ENCODE measurements at places on chromosomes 2 and 18.

DNA sequence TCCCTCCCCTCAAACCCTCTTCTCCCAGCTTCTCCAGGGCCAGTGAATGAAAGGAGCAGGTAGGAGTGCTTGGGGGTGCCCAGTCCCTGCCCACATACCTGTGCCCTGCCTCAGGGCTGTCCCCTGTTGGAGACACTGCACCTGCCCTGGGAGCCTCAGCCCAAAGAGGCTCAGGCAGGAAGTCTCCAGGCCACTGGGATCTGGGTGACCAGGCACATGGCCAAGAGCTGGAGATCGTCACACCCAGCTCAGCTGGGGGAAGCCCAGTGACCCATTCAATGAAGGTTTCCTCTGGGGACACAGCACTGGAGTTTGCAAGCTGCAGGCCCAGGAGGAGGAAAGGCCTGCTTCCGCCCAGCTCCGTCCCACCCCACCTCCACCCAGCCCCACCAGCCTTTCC lies 156.4 kb downstream of the ZFP36L2 start:
- DNase-seq, result no peak

GRCh38 chr18:10840743-10841142 lies 308.6 kb downstream of the PIEZO2 start:
- DNase-seq, result no peak

GRCh38 chr18:41227993-41228392 lies 727.0 kb upstream of the PIK3C3 start:
- no peak for DNase-seq

DNA sequence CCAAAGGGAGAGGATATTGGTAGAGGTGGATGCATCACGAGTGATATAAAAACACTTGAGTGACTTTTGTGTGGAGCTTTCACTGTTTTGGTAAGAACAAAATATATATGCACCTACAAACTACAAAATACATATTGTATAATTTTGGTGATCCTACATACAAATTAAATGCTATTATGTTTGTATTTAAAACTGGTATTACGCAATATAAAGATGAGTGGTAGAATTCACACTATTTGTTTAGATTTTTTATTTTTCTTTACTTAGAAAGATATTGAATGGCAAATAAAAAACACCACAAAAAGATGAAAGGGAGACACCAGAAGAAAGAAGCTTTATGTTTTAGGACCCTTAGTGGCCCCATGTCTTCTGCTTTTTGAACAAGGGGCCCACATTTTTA lies 770.7 kb upstream of the ID2 start:
- DNase-seq, result no peak

DNA sequence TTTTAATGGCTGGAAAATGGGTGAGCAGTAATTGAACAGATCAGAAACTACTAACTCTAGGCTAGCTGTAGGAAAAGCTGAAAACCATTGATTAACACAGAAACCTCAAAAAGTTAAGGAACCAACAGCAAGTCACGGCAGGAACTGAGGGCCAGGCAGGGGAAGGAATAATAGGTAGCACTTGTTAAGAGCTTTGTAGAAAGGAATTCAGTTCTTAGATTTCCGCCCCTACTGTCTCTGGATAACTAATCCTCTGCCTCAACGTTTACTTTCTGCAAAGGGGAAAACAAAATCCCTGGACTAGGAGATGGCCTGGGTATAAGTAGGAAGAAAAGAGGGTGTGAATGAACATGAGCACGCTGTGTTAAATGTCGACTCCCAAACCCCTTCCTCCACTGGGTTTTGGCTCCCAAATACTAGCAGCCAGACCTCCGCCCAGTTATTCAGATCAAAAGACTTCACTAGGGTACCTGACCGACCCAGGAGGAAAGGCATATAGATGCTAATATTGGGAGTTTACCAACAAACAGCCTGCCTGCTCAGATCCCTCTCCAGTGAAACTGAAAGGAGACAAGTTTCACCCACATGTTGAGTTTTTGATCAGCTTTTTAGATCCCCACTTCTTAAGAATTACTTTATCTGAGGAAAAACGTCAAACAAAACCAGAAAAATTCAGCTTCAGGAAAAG lies 12.4 kb downstream of the SMAD2 start:
- DNase-seq, result no peak

- DNase-seq, result no peak
Measured at GRCh38 chr2:102005989-102006885, 14.5 kb downstream of the IL1R2 start.

- DNase-seq, result no peak
Measured at GRCh38 chr2:175976391-175977157, 25.5 kb downstream of the LNPK start.

GRCh38 chr18:13574761-13575160 lies 151.6 kb downstream of the FAM210A start:
- no peak for DNase-seq
